Stimulated activated CD4-positive, alpha-beta T cell treated with anti-CD3 and anti-CD28 coated beads, Interleukin-4, amount 100 ng/mL, for 24 hours (primary cell): ENCODE measurements at places on chromosomes 1 and 21.

- DNase-seq = no peak
These were observed 15.3 kb downstream of the DFFB start for GRCh38 chr1:3872546-3872945.

- no peak for DNase-seq
These were observed 30.6 kb upstream of the IFNGR2 start for GRCh38 chr21:33372582-33372981.

DNA sequence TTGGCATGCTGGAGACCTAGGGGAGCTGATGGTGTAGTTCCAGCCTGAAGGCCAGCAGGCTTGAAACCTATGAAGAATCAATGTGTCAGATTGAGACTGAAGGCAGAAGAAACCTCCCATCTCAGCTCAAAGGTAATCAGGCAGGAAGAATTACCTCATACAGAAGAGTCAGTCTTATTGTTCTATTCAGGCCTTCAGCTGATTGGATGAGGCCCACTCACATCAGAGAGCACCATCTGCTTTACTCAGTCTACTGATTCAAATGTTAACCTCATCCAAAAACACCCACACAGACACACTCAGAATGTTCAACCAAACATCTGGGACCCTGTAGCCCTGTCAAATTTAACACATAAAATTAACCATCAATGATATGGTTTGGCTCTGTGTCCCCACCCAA lies 13.7 kb upstream of the CCN1 start:
- no peak for DNase-seq

GRCh38 chr1:19744335-19744743 lies 55.4 kb downstream of the TMCO4 start:
- no peak for DNase-seq

GRCh38 chr1:115331558-115332331 lies 6.3 kb downstream of the NGF start:
- no peak for DNase-seq

GRCh38 chr1:91777630-91778300 lies 108.2 kb downstream of the TGFBR3 start:
- no peak for DNase-seq

- DNase-seq = no peak
These were observed 19.9 kb upstream of the NEK2 start for GRCh38 chr1:211695135-211695816.

- no peak for DNase-seq
These were observed 136.1 kb downstream of the TGFB2 start for GRCh38 chr1:218481116-218481775.

DNA sequence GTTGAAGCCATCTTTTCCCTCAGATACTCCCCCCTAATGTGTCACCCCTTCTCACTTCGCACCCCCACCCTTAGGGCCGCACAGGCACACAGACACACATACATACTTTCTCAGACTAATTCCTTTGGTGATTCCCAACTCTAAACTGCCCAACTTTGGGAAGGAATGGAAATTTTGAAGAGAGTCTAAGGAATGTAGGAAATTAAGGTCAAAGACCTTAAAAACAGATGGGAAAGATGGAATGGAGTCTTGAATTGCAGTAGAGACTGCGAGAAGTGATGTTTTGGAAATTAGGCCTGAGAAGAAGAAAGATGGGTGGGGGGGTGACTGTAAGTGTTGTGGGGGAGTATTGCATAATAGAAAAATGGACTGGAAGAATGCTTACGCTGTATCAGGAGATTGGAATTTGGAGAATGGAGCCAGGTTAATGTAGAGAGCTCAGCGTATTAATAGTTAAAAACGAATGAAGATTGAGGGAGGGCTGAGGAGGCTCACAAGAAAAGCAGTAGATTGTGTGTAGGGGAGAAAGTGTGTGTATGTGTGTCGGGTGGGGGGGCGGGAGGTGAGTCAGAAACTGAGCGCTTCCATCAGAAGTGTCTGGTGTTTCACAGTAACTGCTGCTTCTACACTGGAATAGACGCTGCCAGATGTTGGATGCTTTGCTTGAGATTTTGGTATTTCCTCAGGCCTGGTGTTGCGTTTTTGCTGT lies 1.7 kb downstream of the PIP5K1A start:
- peak; percentile 28 for DNase-seq

DNA sequence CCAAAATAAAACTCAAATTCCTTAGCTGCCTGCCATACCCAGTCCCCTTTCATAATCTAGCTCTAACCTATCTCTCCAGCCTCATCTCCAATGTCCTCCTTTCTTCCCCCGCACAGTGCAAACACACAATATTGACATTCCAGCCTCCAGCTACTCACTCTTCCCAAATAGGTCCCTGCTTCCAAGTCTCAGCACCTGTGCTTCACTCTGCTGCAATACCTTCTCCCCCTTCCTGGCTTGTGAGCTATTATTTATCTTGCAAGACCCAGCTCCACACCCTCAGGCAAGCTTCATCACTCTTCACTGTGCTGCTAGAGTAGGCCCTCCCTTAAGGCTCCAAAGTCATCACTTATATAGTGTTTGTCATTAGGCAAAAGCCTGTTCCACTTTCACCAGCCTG lies 9.7 kb downstream of the PLPP3 start:
- no peak for DNase-seq

DNA sequence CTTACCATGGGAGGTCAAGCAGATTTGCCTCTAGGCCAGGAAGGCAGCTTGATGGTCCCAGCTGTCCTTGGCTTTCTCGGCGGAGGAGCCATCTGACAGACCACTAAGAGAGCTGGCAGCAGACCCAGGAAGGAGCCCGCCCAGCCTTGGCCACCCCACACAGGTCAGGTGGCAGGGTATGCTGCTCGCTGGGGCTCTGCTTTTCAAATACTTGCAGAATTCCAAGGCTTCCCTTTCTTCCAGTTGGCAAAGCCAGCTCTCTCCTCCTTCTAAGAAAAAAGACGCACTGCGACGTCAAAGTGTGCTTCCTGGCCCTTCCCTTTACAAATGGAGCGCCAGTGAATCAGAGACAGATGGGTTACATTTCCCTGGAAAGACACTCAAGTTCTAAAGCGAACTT lies 229.4 kb downstream of the CACNA1E start:
- DNase-seq = no peak

GRCh38 chr1:188641566-188642211 lies 1812.9 kb downstream of the PLA2G4A start:
- DNase-seq = no peak

GRCh38 chr1:225595974-225596551 lies 56.9 kb downstream of the ENAH start:
- no peak for DNase-seq

- DNase-seq = no peak
These were observed 48.3 kb downstream of the DDR2 start for GRCh38 chr1:162680419-162681121.

DNA sequence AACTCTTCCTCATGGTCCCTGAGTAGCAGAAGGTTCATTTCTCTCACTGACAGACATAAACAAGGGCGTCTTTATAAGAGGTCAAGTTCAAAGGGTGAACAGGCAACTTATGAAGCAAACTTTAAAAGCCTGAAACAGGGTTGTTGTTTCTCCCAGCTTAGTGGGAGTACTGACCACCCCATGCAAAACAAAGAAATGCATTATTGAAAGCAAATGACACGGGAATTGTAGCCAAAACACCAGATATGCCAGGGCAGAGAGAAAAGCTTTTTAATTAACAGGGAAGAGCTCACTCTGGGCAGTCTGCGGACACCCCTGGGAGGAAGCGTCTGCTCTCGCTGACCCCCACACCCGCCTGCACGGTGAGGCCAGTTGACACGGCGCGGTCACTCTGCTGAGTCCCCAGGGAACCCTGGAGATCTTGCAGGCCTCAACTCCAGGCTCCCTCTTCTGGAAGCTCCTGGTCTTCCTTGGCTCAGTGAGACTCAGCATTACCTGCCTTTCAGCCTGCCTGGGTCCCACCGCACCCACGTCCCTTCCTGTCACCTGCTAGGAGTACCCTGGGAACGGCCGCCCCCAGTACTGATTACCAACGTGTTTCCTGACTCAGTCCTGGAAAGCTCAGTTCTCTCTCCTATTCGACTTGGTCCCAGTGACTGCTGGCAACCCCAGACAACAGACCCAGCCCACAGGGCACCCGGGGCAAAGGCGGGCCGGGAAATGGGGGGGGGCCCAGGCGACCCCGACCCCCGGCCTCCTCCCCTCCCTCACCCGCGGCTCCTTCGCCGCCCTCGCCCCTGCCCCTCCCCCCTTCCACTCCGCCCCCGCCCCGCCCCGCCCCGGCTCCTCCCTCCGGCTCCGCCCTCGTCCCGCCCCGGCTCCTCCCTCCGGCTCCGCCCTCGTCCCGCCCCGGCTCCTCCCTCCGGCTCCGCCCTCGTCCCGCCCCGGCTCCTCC lies 972 bp downstream of the CFAP410 start:
- peak; percentile 42 for DNase-seq

DNA sequence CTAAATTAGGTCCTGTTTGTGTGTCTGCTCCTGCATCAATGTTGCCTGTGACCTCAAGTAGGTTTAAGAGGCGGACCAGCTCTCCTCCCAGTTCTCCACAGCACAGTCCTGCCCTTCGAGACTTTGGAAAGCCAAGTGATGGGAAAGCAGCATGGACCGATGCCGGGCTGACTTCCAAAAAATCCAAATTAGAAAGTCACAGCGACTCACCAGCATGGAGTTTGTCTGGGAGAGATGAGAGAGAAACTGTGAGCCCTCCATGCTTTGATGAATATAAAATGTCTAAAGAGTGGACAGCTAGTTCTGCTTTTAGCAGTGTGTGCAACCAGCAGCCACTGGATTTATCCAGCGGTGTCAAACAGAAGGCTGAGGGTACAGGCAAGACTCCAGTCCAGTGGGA lies 79.9 kb downstream of the PRDM2 start:
- no peak for DNase-seq

DNA sequence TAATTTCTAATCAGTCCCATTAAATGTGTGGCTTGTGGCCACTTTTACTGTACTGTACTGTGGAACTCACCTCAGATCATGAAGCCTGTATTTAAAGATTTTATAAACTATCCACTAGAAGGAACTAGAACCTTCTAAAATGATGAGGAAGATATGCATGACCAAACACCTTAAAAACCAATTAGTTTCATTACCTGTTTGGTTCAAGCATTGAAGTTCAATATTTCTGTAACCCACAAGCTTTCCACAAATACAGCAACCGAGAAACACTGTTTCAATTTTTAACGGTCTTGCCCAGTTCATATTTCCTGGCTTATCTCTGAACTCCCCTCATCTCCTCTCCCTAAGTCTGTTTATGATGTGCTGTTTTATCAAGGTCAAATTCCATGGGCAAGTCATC lies 264.3 kb upstream of the PLD5 start:
- DNase-seq = no peak

- DNase-seq = peak; percentile 78
These were observed 2.7 kb downstream of the GRHL3 start for GRCh38 chr1:24321697-24322469.

- DNase-seq = no peak
These were observed 146.3 kb upstream of the PKN2 start for GRCh38 chr1:88537787-88538186.

DNA sequence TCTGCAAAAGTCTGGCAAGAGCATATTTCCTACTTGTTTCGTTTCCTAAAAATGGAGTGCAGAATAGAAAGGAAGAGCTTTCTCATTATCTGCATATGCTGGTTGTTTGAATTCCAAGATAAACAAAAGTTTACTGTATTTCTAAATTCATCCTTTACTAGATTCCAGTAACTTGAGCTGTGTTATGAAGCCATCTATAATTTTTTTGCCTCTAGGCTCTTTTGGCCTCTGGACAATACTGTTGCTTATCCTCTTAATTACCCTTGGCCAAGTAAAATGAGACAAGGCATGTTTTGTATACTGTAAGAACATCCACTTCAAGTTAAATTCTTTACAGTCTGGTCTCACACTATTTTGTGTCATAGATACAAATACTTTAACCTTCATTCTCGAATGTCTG lies 45.6 kb upstream of the HFM1 start:
- no peak for DNase-seq

- DNase-seq = no peak
These were observed 22.4 kb upstream of the PALMD start for GRCh38 chr1:99623554-99623953.

- peak; percentile 40 for DNase-seq
These were observed 1.1 kb downstream of the AGTRAP start for GRCh38 chr1:11736746-11737639.

GRCh38 chr1:167401260-167401873 lies 117.0 kb downstream of the CD247 start:
- DNase-seq = peak; percentile 56

DNA sequence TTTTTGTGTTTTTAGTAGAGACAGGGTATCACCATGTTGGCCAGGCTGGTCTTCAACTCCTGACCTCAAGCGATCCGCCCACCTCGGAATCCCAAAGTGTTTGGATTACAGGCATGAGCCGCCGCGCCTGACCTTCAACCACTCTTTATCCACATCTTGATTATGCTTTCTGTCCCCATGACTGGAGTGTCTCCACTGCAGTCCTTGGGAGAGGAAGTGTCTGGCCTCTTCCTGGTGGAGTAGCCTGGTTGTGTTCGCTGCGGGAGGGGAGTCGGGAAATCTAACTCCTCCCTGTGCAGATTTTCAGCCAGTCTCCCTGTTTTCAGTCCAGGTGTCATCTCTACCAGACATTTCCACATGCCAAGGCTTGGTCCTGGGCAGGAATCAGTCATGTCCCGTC lies 9.7 kb downstream of the KISS1 start:
- no peak for DNase-seq

GRCh38 chr1:213596729-213597128 lies 391.0 kb upstream of the PROX1 start:
- no peak for DNase-seq

- DNase-seq = no peak
These were observed 28.8 kb upstream of the CCSAP start for GRCh38 chr1:229371624-229372023.

DNA sequence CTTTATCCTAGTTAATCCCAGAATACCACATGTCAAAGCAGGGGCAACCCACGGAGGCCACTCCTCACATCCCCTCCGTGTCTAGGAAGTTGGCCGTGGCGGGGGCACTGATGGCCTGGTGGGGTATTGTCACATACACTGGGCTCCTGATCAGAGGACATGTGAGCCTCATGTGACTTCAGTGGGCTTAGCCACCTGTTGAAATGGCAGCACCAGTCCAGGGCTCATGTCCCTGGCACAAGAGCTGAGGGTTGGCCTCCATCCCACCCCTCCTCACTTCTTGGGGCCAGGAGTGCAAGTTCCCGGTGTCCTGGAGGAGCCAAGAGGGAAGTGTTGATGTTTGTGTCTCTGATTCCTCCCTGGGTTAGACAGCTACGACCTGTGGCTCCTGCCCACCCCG lies 313.4 kb downstream of the CAMTA1 start:
- no peak for DNase-seq
